Right atrium auricular region (tissue), 2 donors: ENCODE measurements at places on chromosomes 5 and 9.

GRCh38 chr5:14208071-14209021, 65.2 kb downstream of the TRIO start:
- no peak for DNase-seq

- no peak for DNase-seq
These were observed 22.6 kb downstream of the PTBP3 start for GRCh38 chr9:112310826-112311225.

DNA sequence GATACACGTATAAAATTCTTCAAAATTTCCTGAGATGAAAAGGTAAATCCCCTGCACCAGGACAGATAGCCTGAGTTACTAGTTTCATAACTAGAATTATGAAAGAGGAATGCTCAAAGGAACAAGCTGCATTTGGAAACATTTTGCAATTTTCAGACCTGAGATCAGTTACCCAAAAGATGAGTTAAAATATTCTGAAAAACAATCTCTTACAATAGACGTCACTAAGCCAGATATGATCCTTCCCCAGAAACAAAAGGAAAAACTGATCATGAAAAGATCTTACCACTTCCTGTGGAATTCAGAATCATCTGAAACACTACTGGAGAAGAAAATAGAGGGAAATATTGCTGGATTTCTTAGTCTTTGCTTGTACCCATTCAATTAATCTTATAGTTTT, 204.7 kb downstream of the ARRDC3 start:
- DNase-seq, result no peak

DNA sequence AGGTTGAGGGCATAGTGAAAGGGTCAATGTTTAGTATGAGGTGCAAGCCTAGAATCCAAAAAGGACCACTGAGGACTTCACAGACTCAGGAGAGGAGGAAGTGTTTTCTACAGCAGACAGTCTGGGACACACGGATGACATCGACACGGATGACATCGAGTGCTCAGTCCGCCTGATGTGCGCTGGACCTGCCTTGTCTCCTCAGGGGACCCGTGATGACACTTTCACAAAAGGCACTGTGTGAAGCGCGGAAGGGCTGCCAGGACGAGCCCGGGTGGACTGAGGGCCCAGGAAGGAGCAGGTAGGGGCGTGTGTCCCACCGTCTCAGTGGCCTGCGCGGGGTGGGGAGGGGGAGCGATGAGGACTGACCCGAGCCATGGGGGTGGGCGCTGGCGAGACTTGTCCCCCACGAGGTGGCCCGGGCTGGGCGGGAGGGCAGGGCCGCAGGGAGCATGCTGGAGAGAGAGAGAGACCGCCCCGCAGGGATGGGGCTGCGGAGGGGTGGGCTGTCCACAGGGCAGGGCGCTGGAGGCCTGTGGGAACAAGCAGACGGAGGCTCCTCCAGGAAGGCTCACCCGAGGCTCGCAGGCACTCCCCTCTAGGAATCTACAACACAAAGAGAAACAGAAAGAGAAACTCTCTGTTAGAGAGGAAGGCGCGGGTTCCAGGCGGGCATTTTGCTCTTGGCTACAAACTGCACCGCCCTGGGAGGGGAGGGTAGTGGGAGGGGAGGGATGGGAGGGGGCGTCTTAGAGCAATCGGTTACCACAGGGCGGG, 54.9 kb downstream of the USP20 start:
- no peak for DNase-seq

DNA sequence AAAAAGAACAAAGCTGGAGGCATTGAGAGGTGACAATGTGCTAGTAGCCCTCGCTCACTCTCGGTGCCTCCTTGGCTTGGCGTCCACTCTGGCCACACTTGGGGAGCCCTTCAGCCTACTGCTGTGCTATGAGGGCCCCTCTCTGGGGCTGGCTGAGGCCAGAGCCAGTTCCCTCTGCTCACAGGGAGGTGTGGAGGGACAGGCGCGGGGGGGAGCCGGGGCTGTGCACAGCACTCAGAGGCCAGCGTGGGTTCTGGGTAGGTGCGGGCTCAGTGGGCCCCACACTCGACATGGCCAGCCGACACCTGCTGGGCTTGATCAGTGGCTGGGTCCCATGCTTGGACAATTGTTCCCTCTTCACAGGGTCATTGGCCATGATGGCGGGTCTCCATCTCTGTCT, 202.5 kb upstream of the GRAMD2B start:
- DNase-seq, result no peak

DNA sequence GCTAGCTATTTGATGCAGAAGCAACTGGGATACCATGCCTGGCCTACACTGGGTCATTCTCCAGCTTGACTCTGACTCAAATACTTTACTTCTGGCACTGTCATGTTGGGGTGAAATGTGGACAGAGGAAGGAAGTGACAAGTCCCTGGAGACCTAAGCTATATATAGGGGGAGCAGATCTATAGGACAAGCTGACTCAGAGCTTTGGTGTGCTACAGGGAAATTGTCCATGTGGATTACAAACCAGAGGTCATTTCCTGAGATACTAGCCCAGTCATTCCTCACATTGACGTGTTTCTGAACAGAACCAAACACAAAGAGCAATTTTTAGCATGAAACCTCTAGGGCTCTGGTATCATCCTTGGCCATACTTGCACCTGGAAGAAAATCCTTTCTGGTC, 531.6 kb upstream of the CLINT1 start:
- DNase-seq, result no peak

GRCh38 chr5:149680810-149681221, 49.3 kb upstream of the PPARGC1B start:
- DNase-seq, result peak; percentile 63

DNA sequence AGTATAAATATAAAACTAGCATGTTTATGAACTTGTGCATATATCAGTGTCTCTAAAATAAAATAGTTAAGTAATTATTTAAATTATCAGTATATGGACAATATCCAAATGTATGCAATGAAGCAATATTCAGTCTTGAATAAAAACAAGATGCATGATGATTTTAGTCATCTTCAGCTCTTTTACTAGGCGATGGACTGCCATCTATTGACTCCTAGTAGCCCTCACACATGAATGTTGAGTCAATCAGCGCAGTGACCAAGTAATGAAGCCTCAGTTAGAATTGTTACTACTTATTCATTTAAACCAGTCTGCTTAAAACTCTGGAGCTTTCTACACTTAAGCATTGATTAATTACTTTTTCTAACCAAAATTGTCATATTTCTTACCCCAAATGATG, 92.9 kb upstream of the GRHPR start:
- no peak for DNase-seq

DNA sequence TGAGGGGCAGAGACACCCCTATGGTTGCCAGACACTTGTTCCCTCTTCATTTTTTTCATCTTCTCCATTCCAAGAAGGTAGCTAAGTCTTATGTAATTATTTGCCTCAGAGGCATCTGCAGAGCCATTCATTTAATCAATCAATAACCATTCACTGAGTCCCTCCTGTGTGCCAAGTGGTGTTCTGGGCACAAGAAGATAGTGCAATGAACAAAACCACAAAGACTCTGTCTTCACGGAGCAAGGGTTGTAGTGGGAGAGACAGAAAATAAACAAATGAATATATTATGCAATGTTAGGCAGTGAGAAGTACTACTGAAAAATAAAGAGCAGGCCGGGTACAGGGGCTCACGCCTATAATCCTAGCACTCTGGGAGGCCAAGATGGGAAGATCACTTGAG, 41.4 kb upstream of the CTNNA1 start:
- no peak for DNase-seq

DNA sequence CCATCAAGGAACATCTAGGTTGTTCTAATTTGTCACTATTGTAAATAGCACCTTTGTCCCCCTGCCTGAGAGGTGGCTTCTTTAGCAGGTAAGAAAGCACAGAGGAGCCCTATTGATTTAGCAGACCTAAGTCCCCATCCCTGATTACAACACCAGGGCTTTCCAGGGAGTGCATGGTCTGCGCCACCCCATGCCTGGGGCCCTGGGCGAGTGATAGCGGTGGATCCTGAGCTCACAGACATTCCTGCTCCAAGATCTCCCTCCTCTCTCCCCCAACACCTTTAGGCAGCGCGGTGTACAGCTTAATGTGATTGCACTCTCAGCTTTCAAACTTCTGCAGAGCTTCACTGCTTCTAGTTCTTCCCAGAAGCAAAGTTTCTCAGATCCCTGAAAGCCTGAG, 67.4 kb upstream of the WWC1 start:
- DNase-seq, result no peak

DNA sequence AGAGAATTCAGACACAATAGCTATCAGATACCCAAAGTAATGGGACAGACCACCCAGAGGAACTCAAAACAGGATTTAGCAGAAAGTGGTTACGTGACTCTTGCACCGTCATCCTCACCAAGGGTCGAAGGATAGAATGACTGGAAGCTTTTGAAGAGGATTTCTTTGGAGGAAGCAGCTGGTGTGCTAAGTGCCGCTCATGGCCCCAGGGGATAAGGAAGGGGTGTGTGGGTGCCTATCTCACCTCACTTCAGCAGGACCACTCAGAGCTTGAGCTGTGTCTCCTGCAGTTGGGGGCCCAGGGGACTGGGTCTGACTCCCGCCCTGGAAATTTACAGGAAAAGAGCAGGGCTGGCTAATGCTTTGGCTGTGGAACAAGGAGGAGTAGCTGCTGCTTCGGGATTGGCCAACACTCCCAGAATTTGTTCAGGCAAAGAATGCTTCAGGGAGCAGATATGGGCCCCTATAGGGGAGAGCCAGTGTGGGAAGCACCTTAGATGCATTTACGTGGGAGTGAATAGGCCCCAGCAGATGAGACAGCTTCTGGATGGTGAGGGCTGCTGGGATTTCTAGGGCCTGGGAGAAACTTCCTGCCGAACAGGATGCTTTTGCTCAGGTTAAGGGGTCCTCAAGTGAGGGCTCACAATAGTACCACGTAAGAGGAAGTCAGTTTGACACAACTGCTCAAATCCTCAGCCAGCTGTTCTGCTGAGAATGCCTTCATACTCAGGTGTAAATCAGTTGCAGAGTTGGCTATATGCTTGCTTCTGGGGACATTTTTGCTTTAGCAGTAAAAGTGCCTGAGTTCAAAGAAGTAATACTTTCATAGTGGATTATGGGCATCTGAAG, 29.1 kb upstream of the TOMM5 start:
- no peak for DNase-seq

DNA sequence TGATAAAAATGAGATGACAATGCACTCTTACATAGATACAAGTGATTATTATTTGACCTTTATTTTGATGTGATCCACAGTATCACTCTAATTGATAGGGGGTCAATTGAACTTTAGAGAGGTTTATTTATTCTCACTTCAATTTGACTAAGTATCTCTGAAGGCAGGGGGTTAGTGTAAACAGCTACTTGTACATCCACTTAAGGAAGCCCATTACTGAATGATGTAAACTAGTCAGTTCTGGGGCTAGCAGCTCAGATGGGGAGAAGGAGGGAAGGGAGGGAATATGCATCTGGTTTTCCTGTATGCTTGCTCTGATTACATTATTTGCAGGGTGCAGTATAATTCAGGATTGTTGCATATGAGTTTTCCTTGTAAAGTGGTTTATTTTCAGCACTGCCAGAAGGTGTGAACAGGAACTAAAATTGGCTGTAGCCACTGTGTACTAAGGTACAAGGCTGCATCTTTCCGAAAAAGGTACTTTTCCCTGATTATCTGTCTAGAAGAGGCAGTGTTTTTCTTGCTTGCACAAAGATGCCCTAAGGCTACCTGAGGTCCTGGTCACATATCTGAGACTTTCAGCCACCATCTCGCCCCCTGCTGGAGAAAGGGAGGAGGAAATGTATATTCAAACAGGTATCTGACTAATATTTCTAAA, 51.2 kb downstream of the MRPS27 start:
- DNase-seq, result no peak

- no peak for DNase-seq
These were observed 2.7 kb downstream of the SHB start for GRCh38 chr9:38066197-38066913.

GRCh38 chr9:6672118-6672517, 26.6 kb upstream of the GLDC start:
- no peak for DNase-seq

GRCh38 chr5:176319827-176320554, 41.6 kb downstream of the KIAA1191 start:
- no peak for DNase-seq

DNA sequence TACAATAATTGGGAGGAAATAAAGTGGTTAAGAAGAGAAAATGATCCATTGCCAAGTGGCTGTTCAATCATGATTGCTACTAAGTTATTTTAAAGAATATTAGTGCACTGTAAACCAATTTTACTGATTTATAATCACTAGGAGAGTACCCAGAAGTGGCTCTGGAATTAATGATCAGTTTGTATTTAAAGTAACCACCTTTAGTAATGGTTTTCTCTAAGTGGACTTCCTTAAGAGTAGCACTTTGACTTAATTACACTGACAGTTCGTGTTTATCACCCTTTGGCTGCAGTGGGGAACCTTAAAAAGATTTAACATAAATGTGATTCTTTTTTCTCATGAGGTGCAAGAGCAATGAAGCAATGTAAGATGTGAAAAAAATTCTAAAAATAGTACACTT, 310.8 kb downstream of the CDH12 start:
- DNase-seq, result no peak

DNA sequence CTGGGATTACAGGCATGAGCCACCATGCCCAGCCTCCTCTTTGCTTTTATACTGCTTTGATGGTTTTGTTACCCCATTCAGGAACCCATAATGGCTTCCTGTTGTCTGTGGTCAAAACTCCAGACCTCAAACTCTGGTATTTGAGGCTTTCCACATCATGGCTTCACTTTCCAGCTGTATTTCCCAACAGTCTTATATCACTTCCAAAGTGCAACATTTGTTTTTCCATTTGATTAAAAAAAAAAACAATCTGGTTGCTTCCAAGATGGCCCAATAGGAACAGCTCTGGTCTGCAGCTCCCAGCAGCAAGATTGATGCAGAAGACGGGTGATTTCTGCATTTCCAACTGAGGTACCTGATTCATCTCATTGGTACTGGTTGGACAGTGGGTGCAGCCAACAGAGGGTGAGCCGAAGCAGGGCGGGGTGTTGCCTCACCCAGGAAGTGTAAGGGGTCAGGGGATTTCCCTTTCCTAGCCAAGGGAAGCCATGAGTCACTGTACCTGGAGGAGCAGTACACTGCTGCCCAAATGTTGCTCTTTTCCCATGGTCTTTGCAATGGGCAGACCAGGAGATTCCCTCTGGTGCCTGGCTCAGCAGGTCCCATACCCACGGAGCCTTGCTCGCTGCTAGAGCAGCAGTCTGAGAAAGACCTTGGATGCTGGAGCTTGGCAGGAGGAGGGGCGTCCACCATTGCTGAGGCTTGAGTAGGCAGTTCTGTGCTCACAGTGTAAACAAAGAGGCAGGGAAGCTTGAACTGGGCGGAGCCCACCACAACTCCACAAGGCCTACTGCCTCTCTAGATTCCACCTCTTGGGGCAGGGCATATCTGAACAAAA, 458.4 kb downstream of the KDM4C start:
- no peak for DNase-seq

DNA sequence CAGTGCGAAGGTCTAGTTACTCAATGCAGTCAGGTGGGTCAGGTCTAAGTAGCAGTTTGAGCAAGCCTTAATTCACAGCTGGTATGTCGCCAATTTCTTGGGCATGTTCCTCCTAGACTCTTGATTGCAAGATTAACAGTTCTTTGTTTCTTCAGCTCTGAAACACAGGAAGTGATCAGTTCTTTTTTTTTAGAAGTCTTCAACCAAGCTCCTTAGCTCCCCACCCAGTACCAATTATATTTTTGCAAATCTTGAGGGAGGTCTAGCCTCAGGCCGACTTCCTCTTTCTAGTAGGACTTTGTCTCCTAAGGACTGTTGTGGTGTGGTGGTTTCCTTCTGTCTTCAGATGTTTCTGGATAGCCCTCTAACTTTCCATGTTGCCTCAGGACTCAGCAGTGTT, 2054.2 kb downstream of the MAT2B start:
- DNase-seq, result no peak
